ENCODE measurements at places on chromosomes 5 and 9.

DNA sequence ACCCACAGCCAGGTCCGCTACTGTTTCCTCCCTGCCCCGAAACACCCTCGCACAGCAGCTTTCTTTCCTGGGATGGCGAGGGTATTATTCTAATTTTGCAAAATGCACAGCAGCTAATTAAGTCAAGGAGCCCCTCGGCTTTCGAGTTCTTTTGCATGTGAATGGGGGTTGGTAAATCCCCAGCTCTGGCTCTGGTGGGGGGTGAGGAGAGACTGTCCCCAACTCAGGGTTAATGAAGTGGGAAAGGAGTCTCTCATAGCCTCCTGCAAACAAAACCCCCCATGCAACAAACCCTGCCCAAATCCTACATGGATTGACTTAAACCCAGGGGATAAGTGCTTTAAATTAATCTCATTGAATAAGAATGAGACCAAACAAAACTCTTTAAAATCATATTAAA, 8.8 kb downstream of the BARHL1 start:
- no peak for DNase-seq

GRCh38 chr5:78113689-78114264, 180.7 kb downstream of the AP3B1 start:
- DNase-seq = no peak

GRCh38 chr5:109309326-109310063, 100.3 kb downstream of the PJA2 start:
- no peak for DNase-seq

- DNase-seq = no peak
These were observed 45.2 kb upstream of the GLIPR2 start for GRCh38 chr9:36091026-36091953.

DNA sequence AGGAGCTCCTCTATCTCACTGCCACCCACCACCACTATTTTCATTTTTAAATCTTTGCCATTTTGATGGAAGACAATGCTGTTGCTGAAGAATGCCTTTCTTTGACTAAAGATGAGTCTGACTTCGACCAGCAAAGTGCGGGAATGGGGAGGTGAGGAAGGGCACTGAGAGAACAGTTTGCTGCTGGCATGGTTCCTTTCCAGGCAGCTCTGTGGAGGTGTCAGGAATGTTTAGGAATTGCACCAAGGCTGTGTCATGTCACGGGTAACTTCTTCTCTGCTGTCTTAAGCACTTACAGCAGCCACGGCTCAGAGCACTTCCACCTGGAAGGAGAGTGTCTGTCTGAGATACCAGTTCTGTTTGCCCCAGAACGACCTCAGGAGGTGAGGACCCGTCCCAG, 41.4 kb upstream of the SHB start:
- no peak for DNase-seq

DNA sequence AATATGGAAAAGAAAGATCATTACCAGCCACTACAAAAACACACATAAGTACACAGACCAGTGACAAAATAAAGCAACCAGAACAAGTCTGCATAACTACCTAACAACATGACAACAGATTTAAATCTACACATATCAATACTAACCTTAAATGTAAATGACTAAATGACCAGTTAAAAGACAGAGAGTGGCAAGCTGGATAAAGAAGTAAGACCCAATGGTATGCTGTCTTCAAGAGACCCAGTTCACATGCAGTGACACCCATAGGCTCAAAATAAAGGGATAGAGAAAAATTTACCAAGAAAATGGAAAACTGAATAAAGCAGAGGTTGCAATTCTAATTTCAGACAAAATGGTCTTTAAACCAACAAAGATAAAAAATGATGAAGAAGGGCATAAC, 938.1 kb downstream of the EFNA5 start:
- DNase-seq = no peak

DNA sequence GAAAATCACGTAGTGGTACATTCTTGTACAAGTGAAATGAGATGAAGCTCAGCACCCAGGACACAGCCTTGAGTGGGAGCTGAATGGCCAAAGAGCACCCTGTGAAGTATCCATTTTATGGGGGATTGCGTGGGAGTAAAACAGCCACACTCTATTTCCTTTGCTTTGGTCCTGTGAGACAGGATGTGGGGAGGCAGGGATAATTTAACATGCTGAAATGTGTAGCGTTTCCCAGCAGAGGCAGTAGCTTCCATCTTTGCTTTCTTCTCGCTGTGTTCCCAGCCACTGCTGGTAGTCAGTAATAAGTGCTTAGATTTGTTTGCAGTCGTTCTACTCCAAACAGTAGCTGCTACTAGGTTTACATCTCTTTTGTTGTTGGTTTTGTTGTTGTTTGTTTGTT, 4.4 kb downstream of the IL31RA start:
- DNase-seq = no peak

Measured in stimulated activated CD4-positive, alpha-beta T cell treated with anti-CD3 and anti-CD28 coated beads, Interleukin-2, amount 100 ng/mL, for 4 hours (primary cell).